Neural crest cell (in vitro differentiated cells): ENCODE measurements at places on chromosomes 4 and X. TPM values are rescaled to one million over a fixed set of nuclear protein-coding genes. Genes with fewer than 3 reads are reported as not detected.

Gene REELD1
- total RNA-seq = not detected in 2 replicates

Gene CXCL10
- not detected in 2 replicates for total RNA-seq

Gene DIPK2B
- total RNA-seq = not detected in 2 replicates

DNA sequence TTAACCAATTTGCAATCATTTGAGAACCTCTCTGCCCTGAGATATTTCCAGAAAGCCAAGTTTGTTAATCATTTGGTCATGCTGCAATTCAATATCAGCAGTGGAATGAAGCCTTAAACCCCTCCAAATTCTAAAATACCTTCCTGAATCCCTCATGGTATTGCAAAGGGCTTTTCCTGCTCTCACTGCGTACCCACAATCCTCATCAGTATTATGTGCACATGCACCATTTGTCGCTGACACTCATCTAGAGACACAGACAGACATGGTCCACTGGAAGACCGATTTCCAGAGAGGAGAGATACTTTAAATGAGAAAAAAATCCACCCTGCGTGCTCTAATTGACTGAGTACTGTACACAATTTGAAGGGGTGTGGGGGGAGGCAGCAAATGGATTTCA, 104.4 kb downstream of the GPC3 start:
- H3K27me3 ChIP-seq = no peaks in the 10 kb centered on the region
- no peak overlapping the region for H3K27ac ChIP-seq
- DNase-seq = no peak
- H3K4me3 ChIP-seq = no peak overlapping the region

DNA sequence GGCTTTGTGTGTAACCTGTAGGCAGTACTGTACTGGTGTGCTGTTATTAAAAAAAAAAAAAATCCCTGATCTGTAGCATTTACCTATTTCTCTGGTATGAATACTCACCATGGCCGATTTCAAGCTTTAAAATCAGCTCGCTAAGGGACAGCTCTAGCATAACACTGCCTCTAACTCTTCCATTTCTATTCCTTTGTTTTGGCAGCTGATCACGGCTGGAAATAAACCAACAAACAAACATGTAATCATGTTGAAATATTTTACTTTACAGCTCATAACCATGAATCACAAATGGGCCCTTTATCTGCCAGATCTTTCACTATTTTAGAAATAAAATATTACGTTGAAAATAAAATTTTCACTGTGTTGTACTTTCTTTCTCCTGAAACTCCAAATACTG, 60.5 kb upstream of the IL15 start:
- H3K4me3 ChIP-seq = no peak overlapping the region
- H3K27me3 ChIP-seq = no peaks in the 10 kb centered on the region
- DNase-seq = no peak
- no peaks in the 10 kb centered on the region for H3K36me3 ChIP-seq
- H3K27ac ChIP-seq = no peak overlapping the region
- H3K4me1 ChIP-seq = no peaks in the 10 kb centered on the region

DNA sequence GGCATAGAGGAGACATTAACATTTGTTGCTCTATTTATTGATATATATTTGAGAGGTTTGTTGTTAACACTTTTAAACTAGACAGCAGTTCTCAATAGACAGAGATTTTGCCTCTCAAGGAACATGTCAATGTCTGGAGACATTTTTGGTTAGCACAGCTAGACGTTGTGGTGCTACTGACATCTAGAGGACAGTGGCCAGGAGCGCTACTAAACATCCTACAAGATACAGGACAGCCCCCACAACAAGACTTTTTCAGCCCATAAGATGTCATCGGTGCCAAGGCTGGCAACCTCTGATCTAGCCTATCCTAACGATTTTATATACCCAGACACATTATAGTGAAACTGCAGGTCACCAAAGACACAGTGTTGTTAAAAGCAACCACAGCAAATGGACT, 18.4 kb upstream of the CTSO start:
- no peak for DNase-seq
- H3K4me3 ChIP-seq = no peak overlapping the region
- no peaks in the 10 kb centered on the region for H3K27me3 ChIP-seq
- H3K4me1 ChIP-seq = no peaks in the 10 kb centered on the region
- no peaks in the 10 kb centered on the region for H3K36me3 ChIP-seq

- peaks cover 2% of the 10 kb centered on the region for H3K36me3 ChIP-seq
- DNase-seq = no peak
- peaks cover 4% of the 10 kb centered on the region for H3K27me3 ChIP-seq
- H3K27ac ChIP-seq = peak overlapping the region; percentile 73
Measured at GRCh38 chr4:128288689-128289106, 1.1 kb upstream of the PGRMC2 start.

DNA sequence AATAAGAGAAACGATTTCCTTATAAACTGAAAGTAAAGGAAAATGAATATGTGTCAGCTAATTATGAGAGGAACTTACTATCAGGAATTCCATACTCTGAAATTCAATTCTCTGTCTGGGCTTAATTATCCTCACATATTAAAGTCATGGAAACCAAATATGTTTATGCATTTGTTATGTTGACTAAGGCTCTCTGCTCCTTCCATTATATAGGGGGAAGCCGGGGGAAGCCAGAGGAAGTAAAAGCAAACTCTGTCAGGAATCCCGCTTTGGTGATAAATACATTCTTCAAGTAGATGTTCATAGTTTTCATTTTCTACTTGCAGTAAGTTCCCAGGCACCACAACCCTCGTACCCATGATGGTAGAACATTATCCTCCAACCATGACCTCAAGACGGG, 142.8 kb upstream of the VCX2 start:
- H3K27me3 ChIP-seq = no peaks in the 10 kb centered on the region
- H3K27ac ChIP-seq = no peak overlapping the region
- DNase-seq = no peak
- no peaks in the 10 kb centered on the region for H3K36me3 ChIP-seq
- no peaks in the 10 kb centered on the region for H3K4me1 ChIP-seq

GRCh38 chr4:13007802-13008470, 476.2 kb downstream of the RAB28 start:
- H3K4me1 ChIP-seq = no peaks in the 10 kb centered on the region
- H3K4me3 ChIP-seq = no peak overlapping the region
- H3K27ac ChIP-seq = no peak overlapping the region
- H3K27me3 ChIP-seq = no peaks in the 10 kb centered on the region

GRCh38 chr4:112939901-112940300, 109.6 kb upstream of the ANK2 start:
- H3K36me3 ChIP-seq = no peaks in the 10 kb centered on the region
- no peak for DNase-seq
- H3K4me3 ChIP-seq = no peak overlapping the region
- H3K27me3 ChIP-seq = no peaks in the 10 kb centered on the region

DNA sequence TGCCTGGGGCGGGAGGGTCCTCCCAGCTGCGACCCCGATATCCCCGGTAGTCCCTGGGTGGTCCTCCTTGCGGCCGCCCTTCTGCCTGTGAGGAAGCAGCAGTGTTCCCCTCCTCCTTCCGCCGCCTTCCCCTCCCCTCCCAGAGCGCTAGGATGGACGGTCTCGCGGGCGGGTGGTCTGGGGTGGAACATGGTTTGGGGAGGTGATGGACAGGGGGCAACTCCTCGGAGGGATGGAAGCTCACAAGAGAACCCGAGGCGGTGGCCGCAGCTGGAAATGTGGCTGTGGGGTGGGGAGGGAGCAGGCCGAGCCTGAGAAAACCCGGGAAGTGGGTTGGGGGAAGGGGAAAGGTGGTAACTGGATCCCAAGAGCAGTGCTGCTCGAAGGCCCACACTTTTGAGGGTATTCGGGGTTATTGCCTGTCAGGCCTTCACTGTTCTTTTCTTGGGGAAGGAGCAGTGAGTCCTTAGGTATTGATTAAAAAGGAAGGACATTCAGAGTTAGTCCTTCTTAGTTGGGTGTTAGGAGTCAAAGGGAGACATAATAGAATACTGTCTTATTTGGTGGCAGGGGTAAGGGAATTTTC, 581 bp downstream of the UBE2K start:
- no peaks in the 10 kb centered on the region for H3K27me3 ChIP-seq
- no peaks in the 10 kb centered on the region for H3K36me3 ChIP-seq
- H3K4me1 ChIP-seq = peaks cover 37% of the 10 kb centered on the region
- H3K27ac ChIP-seq = peak overlapping the region; percentile 99
- peak overlapping the region; percentile 100 for H3K4me3 ChIP-seq
- peak; percentile 52 for DNase-seq

GRCh38 chr4:53590187-53590586, 1.1 kb downstream of the LNX1 start:
- H3K27ac ChIP-seq = no peak overlapping the region
- H3K4me3 ChIP-seq = peak overlapping the region; percentile 26
- H3K36me3 ChIP-seq = no peaks in the 10 kb centered on the region
- H3K27me3 ChIP-seq = peaks cover 7% of the 10 kb centered on the region
- DNase-seq = no peak

DNA sequence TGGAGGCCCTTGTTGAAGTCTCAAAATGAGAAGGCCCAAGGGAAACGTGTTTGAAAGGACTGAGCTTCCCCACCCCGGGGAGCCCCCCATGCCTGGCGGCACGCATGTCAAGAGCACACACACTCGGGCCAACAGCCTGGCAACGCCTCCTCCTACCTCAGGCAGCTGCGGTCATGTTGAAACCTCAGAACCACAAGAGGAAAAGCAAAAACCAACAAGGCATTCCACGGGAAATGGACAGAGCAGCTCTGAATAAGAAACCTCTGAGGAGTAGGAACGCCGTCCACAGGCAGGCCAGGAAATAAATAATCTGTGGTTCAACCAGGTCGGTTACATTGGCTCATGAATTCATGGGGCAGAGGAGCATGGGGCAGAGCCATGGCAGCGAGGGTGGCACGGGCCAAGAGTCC, 95.7 kb upstream of the AFAP1 start:
- no peaks in the 10 kb centered on the region for H3K27me3 ChIP-seq
- no peak for DNase-seq
- peaks cover 28% of the 10 kb centered on the region for H3K4me1 ChIP-seq

DNA sequence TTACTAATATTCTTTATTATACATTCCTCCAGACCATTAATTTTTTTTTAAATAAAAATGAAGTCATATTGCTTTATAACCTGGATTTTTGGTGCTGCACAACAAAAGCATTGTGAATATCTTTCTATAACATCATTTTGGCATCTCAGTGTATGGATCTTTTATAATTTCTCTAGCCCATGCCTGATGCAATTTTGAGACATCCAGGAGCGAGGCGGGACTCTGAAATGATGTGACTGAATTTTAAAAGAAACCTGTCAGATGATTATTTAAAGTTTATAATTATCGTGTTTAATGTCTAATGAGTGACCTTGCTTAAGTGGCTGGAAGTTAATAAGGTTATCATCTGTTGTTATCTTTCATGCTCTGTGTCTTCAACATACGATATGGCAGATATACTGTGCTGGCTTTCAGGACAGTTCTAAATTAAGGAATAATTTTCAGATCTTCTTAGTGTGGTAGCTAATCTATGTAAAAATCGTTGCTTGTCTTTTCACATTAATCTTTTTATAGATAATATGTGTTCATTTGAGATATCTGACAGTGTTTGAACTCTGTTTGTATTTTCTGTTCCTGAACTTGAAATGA, 58.8 kb downstream of the KIT start:
- no peak overlapping the region for H3K4me3 ChIP-seq
- DNase-seq = no peak
- H3K27ac ChIP-seq = no peak overlapping the region
- no peaks in the 10 kb centered on the region for H3K27me3 ChIP-seq
- H3K4me1 ChIP-seq = no peaks in the 10 kb centered on the region

DNA sequence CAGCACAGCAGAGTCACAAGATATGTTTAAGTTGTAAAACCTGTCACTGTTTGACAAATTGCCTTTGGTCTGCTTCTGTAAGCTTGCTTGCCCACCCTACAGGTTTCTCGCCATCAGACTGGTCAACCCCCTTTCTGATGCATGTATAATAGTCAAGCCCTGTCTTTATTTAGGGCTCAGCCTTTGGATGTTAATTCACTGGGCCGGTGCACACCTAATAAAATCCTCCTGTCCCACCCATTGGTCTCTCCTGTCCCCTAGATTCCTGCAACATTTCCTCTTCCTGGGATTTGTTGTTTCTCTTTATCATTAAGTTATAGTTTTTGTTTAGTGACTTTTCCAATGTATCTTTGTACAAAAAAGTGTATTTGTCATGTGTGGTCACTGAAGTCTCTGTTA, 38.2 kb downstream of the GLUD2 start:
- no peaks in the 10 kb centered on the region for H3K27me3 ChIP-seq
- no peak overlapping the region for H3K4me3 ChIP-seq
- H3K36me3 ChIP-seq = peaks cover 9% of the 10 kb centered on the region
- no peak overlapping the region for H3K27ac ChIP-seq
- no peak for DNase-seq

DNA sequence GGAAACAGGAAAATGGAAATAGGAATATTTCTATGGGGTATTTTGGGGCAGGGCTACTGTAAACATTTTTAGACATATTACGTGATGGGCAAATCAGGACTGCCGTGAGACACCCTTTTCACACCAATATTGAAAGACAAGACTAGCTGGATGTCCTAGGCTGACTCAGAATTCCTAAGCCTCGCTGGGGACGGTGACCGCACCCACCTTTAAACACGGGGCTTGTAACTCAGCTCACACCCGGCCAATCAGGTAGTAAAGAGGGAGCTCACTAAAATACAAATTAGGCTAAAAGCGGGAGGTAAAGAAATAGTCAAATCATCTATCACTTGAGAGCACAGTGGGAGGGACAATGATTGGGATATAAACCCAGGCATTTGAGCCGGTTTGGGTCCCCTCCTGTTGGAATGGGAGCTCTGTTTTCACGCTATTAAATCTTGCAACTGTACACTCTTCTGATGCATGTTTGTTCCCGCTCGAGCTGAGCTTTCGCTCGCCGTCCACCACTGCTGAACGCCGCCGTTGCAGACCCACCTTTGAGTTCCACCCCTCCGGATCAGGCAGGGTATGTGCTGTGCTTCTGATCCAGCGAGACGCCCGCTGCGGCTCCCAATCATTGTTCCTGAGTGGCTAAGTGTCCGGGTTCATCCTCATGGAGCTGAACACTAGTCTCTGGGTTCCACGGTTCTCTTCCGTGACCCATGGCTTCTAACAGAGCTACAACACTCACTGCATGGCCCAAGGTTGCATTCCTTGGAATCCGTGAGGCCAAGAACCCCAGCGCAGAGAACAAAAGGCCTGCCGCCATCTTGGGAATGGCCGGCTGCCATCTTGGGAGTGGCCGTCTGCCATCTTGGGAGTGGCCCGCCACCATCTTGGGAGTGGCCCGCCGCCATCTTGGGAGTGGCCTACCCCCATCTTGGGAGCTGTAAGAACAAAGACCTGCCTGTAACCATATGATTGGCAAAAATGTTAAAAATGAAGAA, 152.6 kb downstream of the CRLF2 start:
- no peak for DNase-seq
- H3K4me3 ChIP-seq = no peak overlapping the region
- H3K36me3 ChIP-seq = peaks cover 5% of the 10 kb centered on the region
- no peak overlapping the region for H3K27ac ChIP-seq

- H3K27ac ChIP-seq = no peak overlapping the region
- peaks cover 18% of the 10 kb centered on the region for H3K4me1 ChIP-seq
- no peak for DNase-seq
- H3K4me3 ChIP-seq = no peak overlapping the region
- H3K27me3 ChIP-seq = no peaks in the 10 kb centered on the region
Measured at GRCh38 chrX:19864736-19865135, 22.7 kb downstream of the SH3KBP1 start.
